ENCODE measurements at places on chromosomes 16 and 17.

DNA sequence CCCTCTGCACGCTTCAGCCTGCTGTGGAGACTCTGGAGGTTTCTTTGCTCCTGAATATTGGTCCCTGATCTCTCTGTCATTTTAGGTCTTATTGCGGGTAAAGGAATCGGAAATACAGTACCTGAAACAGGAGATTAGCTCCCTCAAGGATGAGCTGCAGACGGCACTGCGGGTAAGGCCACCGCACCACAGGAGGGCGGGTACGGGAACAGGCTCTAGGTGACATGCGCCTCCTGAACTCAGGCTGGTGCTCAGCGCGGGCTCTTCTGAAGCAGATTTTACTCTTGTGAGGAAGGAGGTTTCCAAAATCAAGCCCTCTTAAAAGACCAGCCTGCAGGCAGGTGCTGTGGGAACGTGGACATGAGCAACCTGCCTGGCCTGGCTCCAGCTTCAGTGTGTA lies 29.8 kb downstream of the PLD6 start:
- no peak for DNase-seq

GRCh38 chr16:75070012-75070841 lies 46.4 kb downstream of the LDHD start:
- DNase-seq: no peak

DNA sequence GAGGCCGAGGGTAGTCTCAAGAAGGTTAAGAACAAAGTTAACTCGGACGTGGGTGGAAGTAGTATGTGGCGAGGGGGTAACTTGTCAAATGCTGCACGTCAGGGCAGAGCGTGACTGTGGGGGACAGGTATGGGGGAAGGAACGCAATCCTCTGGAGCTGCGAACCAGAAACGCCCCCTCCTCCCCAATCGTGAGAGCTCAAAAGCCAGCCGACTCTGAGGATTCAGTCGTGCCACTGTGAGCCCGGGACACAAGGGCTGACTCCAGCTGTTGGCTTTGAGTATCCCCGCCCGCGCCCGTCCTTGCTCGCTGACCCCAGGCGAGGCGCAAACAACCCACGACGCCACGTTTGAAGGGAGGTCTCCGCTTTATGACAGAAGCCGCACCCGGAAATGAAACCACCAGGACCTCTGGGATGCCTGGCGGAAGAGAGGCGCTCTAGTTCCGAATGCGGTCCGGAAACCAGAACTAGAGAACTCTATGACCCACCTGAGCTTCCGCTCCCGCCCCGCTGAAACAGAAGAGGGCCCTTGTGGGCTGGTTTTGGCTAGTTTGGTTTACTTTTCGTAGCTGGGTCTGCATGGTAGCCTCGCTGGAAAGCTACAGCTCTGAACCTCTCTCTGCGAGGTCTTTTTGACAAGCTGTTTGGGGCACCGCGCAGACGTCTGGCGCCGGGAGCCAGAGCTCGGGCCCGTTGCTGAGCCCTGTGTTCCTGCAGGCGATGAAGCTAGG lies at the start of gene PEX12:
TSS of gene PEX12 (minus strand) at position 375 of the 732 bp plus-strand sequence. CDS start 550 bp downstream, outside the sequence.
- DNase-seq: peak; percentile 69

- no peak for DNase-seq
These were observed 84.6 kb downstream of the N4BP1 start for GRCh38 chr16:48525201-48526057.

DNA sequence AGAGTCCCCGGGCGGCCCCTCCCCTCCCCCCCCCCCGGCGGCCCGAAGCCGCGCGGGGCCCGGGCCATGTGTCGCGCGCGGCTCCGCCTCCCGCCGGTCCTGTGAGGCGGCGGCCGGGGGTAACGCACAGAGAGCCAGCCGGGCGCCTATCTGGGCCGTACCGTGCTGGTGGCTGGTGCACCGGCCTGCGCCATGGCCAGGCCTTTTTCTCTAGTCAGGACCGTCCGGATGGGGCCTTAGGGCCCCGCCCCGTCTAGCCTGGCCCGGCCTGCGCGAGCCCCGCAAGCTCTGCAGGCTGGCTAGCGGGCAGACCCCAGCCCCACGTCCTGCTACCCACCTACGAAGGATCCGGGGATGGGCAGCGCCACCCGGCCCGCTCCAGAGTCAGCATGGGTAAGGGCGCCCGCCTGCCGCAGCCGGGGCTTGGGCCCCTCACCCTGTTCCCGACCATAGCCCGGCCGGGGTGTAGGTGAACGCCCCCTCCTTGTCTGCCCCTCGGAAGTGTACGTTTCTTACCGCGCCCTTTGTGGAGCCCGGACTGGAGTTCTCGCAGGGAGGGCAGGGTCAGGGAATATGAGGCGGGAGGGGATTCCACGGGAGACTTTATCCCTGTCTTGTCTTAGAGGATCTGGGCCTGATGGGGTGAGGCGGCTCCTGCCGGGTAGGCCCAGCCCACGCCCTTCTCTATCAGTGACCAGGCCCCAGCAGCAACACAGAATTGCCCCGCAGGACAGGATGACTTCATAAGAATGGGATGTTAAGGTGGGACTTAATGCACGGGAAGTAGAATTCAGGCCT lies at the start of gene CENPT:
TSS of gene CENPT (minus strand) at position 630 of the 798 bp plus-strand sequence. CDS start 13,834 bp downstream, outside the sequence.
- DNase-seq: no peak

DNA sequence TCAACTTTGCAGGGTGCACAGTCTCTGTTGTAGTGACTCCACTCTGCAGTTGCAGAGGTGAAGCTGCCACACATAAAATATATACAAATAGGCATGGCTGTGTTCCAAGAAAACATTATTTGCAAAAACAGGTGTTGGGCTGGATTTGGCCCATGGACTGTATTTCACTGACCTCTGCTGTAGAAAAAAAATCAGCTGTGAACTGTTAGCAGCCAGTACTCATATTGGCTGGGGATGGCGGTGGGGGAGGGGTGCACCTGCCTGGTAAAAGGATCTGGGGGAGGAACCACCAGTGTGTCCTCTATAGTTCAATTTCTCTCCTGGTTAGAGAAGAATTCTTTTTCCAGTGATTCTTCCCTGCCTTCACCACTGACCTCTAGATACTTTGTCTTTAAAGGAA lies 50.0 kb downstream of the SHISA9 start:
- no peak for DNase-seq

DNA sequence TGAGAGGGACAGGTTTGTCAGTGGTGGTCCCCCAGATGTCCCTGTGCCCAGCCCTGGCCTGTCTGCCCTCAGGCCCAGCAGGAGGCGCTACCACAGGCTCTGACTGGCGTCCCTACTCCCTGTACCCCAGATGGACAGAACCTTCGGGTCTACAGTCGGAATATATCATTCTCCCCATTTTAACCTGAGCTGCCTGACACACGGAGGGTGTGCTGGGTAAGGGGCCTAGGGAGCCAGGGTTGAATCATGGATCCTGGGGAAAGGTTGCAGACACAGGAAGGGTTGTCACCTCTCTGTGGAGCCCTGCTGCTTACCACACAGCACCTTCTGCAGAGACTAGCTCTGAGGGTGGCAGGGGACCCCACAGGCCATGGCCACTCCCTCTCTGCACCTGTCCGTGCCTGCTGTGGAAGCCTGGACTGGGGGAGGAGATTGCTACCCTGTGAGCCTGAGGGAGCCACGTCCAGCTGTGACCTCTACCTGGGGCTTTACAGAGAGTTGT lies 162.2 kb upstream of the ZNF267 start:
- no peak for DNase-seq

GRCh38 chr17:15456496-15456895 lies 10.9 kb downstream of the CDRT4 start:
- DNase-seq: no peak

DNA sequence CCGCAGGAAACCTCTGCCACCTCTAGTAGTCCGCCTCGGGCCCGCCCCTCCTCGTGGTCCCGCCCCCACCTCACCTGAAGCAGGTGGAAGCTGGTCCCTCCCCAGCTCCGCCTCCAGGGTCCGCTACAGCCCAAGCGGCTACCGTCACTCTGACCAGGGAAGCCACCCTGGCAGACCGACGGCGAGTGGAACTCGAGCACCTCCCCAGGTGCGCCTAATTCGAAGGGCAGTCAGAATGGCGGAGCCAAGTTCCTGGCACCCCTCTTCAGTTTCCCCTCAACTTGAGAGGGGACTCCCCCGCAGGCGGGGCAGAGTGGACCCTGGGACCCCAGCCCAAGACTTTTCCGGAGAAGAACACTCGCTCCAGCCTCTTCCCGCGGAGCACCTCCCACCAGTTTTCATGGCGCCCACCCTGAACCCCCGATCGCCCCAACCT lies 507 bp downstream of the FHOD1 start:
- DNase-seq: peak; percentile 48

DNA sequence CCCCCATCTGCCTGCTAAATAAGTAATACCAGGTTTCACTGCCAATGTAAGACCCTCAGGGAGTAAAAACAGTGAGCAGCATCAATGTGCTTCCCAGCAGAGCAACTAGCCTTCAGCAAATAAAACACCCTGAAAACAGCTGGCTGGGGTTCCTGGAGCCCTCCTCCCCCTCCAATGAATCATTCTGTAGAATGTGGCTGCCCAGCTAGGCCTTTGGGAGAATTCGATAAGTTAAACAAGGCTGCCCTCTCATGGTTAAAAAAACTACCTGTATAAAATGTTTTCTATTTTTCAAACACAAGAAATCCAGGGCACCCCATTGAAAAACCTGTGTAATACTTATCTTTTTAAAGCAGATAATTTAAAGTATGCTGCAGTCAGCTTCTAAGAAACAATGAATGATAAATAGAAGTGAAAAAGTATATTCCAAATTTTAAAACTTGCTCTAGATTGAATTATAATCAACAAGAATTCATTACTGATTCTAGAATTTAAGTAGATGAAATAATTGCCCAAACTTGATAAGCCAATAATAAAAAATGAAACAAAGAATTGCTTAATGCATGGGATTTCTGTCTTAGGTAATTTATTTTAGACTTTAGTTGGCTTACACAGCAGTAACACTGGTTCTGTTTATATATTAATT lies 9.4 kb upstream of the TOM1L1 start:
- DNase-seq: peak; percentile 52

DNA sequence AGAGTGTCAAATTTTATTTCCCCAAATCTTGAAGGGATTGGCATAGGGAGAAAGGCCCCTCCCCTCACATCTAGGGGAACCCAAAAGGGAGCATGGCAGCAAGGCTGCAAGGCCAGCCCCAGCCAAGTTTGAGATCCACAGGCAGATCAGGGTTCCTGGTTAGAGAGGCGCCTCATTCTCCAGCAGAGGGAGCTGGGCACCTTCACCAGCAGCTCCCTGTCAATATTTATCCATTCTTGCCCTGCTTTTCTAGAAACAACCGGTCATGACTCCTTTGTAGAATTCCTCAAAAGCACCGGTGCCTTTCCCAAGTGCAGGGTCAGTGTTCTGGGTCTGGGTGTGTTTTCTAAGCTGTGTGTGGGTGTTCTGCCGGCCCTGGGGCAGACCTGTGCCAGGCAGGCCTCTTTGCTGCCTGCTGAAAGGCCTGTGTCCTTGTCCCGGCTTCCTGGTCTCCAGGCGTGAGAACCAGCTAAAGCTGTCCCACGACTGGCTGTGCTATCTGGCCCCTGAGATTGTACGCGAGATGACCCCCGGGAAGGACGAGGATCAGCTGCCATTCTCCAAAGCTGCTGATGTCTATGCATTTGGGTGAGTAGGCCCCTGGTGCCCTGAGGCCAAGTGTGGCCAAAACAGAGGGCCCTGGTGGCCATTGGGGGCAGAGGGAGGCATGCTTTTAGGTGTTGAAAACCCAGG lies 21.2 kb upstream of the LGALS9 start:
- peak; percentile 32 for DNase-seq

GRCh38 chr17:3222505-3222904 lies 15.0 kb downstream of the OR1A1 start:
- DNase-seq: no peak

GRCh38 chr16:66359811-66360608 lies 6.5 kb upstream of the CDH5 start:
- no peak for DNase-seq
